ENCODE measurements at places on chromosomes 6 and 20.

GRCh38 chr6:145015739-145016558, 719.4 kb downstream of the EPM2A start:
- DNase-seq = peak; percentile 16

DNA sequence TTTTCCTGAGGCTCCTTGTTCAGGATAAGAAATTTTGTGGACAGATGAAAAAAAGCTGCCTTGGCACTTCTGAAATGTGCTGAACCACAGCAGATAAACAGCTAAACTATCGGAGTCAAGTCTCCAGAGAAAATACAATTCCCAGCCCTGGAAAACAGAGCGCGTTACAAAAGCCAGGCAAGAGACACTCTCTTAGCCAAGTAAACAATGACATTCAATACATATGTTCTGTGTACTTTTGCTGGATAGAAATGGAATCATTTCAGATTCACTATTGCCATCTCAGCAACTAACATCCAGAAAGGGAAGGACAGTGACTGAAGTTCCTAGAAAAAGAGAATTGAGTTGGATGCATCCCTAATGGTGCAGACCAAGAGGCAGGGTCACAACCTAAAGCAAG, 196.8 kb upstream of the NRSN1 start:
- no peak for DNase-seq

DNA sequence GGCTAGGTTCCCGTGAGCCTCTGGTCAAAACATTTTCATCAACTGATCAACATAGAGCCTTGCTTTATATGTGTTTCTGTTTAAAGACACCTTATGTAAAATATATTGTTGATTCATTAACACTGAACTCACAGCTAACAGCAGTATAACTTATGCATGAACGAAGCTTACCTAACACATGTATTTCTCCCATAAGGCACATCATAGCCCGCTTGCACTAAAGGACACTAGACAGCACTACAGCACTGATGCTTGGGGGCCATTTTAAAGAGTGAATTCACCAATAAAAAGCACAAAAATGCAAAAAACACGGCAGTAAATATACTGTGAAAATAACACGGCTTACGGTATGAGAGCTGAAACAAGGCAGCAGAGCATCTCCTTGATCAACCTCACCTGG, 4.0 kb downstream of the FLOT1 start:
- no peak for DNase-seq

GRCh38 chr6:96520171-96521115, 1.2 kb upstream of the UFL1 start:
- peak; percentile 43 for DNase-seq

DNA sequence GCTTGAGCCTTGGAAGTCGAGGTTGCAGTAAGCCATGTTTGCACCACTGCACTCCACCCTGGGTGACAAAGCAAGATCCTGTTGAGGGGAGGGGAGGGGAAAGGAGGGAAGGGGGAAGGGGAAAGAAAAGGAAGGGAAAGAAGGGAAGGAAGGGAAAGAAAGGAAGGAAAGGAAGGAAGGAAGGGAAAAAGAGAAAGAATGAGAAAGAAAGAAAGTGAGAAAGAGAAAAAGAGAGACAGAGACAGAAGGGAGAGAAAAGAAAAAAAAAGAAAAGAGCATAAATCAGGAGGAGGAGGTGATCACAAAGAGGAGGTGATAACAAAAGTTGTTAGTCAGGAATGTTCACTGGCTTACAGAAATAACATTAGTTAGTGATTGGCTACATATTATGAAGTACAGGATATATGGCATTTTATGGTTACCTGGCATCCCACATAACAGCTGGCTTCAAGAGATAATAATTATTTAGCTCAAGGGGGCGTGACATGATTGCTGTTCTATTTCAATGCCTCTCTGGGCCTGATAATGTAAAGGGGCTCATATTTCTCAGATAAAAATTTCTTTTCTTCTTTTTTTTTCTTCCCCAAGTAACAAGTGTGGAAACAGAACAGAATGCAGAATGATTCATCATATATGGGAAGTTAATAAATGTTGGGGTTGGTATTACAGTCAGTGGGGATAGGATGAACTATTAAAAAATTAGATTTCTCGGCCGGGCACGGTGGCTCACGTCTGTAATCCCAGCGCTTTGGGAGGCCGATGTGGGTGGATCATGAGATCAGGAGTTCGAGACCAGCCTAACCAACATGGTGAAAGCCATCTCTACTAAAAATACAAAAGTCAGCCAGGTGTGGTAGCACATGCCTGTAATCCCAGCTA, 27.1 kb downstream of the SAMHD1 start:
- DNase-seq = peak; percentile 84

GRCh38 chr6:1091900-1092299, 220.0 kb upstream of the FOXQ1 start:
- no peak for DNase-seq

DNA sequence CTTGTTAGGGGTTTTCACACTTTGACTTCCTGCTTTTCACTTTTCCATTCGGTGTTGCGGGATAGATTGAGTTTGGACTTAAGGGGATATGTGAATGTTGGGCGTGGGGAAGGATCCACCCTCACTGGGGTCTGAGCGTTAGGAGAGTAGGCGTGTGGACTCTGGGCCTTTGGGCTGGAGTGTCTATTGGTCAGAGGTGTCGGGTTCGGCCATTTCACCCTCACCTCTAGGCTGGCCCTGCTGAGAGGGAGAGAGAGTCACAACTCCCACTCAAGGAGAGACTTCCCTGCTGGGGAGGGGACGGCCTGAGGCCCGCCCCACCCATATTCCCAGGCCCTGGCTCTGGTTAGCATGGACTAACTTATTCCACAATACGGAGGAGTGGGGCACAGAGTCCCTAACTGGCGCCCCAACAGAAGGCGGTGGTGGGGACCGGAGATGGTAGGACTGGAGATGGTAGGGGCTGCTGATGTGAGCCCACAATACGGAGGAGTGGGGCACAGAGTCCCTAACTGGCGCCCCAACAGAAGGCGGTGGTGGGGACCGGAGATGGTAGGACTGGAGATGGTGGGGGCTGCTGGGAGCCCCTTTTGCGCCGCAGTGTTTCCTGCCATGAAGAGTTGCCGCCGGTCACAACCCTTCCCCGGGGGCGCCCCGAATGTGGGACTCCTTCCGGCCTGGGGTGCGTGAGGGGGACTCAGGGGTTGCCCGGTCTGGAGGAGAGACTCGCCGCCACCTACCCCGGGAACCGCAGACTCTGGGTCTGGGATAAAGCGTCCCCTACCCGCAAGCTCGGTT, 1.4 kb upstream of the PTPRA start:
- DNase-seq = peak; percentile 22

DNA sequence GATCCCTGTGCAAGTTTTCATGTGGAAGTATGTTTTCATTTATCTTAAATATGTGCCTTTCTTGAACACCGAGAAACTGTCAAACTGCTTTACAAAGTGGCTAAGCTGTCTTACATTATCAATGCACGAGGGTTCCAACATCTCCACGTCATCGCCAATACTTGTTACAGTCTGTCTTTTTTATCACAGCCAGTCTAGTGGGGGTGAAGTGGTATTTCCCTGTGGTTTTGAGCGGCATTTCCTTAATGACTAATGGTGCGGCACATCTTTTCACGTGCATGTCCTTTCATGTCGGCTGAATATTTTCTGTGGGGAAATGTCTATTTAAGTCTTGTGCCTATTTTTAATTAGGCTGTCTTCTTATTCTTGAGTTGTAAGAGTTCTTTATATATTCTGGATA, 280.4 kb downstream of the FOXC1 start:
- DNase-seq = no peak

GRCh38 chr20:9241232-9241692, 172.4 kb downstream of the PLCB4 start:
- DNase-seq = no peak

All from hematopoietic multipotent progenitor cell treated with erythropoietin and hydrocortisone succinate and interleukin-3 and kit ligand, for 6 days (in vitro differentiated cells).